Mesenteric fat pad (tissue), 1 donor: ENCODE measurements at places on chromosomes 3 and 15. TPM values are rescaled to one million over a fixed set of nuclear protein-coding genes. Genes with fewer than 3 reads are reported as not detected.

Gene DAZL
- not detected for total RNA-seq

Gene NOX5
- 0.19 TPM for total RNA-seq

Gene DYNC1LI1
- 29.2 TPM for total RNA-seq

Gene NANOGP8
- total RNA-seq = not detected

Gene CYP1A2
- total RNA-seq = not detected
